Stimulated activated CD4-positive, alpha-beta T cell treated with anti-CD3 and anti-CD28 coated beads, Interleukin-1b, Interleukin-23, amount 100 ng/mL, for 1 hour (primary cell): ENCODE measurements at places on chromosomes 1 and 21.

- no peak for DNase-seq
Observed at GRCh38 chr1:67347688-67348472, 40.2 kb downstream of the IL12RB2 start.

- no peak for DNase-seq
Observed at GRCh38 chr1:3015744-3016143, 5.5 kb upstream of the ACTRT2 start.

DNA sequence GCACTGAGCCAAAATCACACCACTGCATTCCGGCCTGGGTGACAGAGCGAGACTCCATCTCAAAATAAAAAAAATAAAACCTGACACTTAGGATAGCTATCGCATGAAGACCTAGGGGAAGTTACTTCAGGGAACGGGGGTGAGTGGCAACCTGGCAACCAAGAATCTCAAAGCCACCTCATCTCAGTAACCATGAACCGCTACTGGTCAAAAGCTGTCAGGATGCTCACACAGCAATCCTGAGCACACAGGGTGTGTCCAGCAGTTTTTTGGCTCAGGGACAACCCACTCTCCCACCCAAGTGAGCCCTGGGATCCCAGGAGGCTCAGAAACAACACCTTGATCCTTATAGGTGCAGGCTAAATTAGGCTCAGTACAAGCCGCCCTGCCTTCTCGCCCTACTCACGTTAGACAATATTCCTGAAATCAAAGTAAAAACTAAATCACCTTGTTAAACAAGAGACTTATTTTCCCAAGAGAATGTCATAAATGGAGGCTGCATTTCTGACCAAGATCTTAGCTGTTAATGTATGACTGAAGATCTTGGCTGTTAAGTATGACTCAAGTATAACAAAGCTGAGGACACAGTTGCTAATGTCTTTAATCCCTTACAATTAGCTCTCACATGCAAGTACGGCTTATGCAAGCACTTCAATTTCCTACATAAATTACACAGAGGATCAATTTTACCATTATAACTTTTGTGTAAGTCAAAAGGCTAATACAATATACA lies 48.3 kb upstream of the NADK start:
- DNase-seq: no peak

- DNase-seq: no peak
Observed at GRCh38 chr1:213983493-213984386, 4.0 kb upstream of the PROX1 start.
